ENCODE measurements at places on chromosomes 13 and 19. TPM values are rescaled to one million over a fixed set of nuclear protein-coding genes. Genes with fewer than 3 reads are reported as not detected.

Gene MEIS3
- not detected for total RNA-seq

Gene LHB
- not detected for total RNA-seq

Gene APLP1
- not detected for total RNA-seq

Gene LILRA5
- not detected for total RNA-seq

Gene ZNF813
- 2.4 TPM for total RNA-seq

Gene NPAS1
- total RNA-seq, result 1.5 TPM

Gene ATP4B
- not detected for total RNA-seq

Gene EFNA2
- not detected for total RNA-seq

Gene PSG6
- total RNA-seq, result 0.37 TPM

DNA sequence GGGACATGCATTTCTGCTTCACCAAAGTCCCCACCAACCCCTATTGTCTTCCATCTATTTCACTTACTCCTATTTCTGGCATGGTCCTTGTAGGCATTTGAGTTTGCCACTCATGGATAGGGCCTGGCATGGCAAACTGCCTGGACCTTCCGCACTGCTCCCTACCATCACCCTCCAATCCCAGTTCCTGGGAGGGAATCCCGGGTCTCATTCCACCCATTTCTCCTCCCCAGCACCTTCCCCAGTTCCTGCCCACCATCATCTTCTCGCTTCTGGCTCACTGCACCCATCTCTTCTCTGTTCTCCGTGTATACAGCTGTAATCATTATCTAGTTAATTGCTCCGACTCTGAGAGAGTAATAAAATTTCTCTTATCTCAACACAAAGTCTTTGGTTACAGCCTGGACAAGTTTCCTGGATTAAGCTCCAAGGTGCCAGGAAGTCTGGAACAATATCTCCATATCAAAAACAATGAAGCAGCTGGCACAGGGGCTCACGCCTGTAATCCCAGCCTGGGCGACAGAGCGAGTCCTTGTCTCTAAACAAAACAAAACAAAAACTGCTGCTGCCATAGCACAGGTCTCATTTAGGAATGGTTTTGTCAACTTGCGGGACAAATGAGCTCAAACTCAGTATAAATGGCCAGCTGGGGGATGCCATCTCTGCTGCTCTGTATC, 17.0 kb upstream of the COX7A1 start:
- peaks cover 4% of the 10 kb centered on the region for H3K4me1 ChIP-seq
- H3K36me3 ChIP-seq, result no peaks in the 10 kb centered on the region
- H3K27me3 ChIP-seq, result no peaks in the 10 kb centered on the region

- H3K4me3 ChIP-seq, result no peak overlapping the region
- DNase-seq, result no peak
- H3K27ac ChIP-seq, result no peak overlapping the region
- no peaks in the 10 kb centered on the region for H3K27me3 ChIP-seq
- no peaks in the 10 kb centered on the region for H3K36me3 ChIP-seq
Observed at GRCh38 chr19:34972163-34972705, 8.2 kb upstream of the ZNF792 start.

GRCh38 chr19:29529646-29530539, 4.1 kb downstream of the VSTM2B start:
- H3K4me3 ChIP-seq, result no peak overlapping the region
- H3K27ac ChIP-seq, result no peak overlapping the region
- peaks cover 8% of the 10 kb centered on the region for H3K27me3 ChIP-seq
- no peak for DNase-seq
- H3K4me1 ChIP-seq, result peaks cover 30% of the 10 kb centered on the region
- no peaks in the 10 kb centered on the region for H3K36me3 ChIP-seq

- no peaks in the 10 kb centered on the region for H3K36me3 ChIP-seq
- DNase-seq, result no peak
- no peaks in the 10 kb centered on the region for H3K27me3 ChIP-seq
- H3K27ac ChIP-seq, result no peak overlapping the region
- no peak overlapping the region for H3K4me3 ChIP-seq
Observed at GRCh38 chr19:41935760-41936415, 7.6 kb upstream of the ERFL start.

GRCh38 chr13:85755123-85755522, 44.1 kb downstream of the SLITRK6 start:
- H3K4me1 ChIP-seq, result no peaks in the 10 kb centered on the region
- DNase-seq, result no peak
- no peak overlapping the region for H3K4me3 ChIP-seq
- no peaks in the 10 kb centered on the region for H3K36me3 ChIP-seq

- H3K36me3 ChIP-seq, result peaks cover 87% of the 10 kb centered on the region
- H3K27me3 ChIP-seq, result no peaks in the 10 kb centered on the region
- peaks cover 10% of the 10 kb centered on the region for H3K4me1 ChIP-seq
- H3K4me3 ChIP-seq, result no peak overlapping the region
- no peak for DNase-seq
- H3K27ac ChIP-seq, result no peak overlapping the region
Observed at GRCh38 chr19:8476524-8476923, 25.9 kb downstream of the PRAM1 start.

GRCh38 chr19:15864824-15865223, 33.0 kb downstream of the CYP4F2 start:
- no peak overlapping the region for H3K4me3 ChIP-seq
- no peaks in the 10 kb centered on the region for H3K36me3 ChIP-seq
- H3K27ac ChIP-seq, result no peak overlapping the region
- H3K27me3 ChIP-seq, result no peaks in the 10 kb centered on the region
- no peaks in the 10 kb centered on the region for H3K4me1 ChIP-seq

DNA sequence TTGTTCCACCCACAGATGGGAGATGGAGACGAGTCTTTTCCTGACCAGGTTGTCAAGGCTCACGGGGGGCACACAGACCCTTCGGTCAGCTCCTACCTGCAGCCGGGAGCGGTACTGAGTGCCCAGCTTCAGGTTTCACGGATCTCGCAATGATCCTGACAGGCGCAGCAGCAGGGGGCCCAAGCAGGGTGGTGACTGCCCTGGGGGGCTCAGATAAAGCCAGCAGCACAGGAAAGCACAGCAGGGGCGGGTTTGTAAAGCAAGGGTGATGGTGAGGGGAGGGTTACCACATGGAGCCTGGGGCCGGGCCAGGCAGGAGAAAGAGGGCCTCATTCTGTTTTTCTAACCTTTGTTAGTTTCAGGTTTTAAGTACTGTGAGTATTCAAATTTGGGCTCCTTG, 41.7 kb upstream of the ATP11A start:
- H3K36me3 ChIP-seq, result no peaks in the 10 kb centered on the region
- H3K4me3 ChIP-seq, result no peak overlapping the region
- no peaks in the 10 kb centered on the region for H3K27me3 ChIP-seq
- H3K4me1 ChIP-seq, result no peaks in the 10 kb centered on the region
- DNase-seq, result no peak

GRCh38 chr13:42086582-42086981, 38.1 kb downstream of the DGKH start:
- no peaks in the 10 kb centered on the region for H3K36me3 ChIP-seq
- no peaks in the 10 kb centered on the region for H3K27me3 ChIP-seq
- H3K4me1 ChIP-seq, result no peaks in the 10 kb centered on the region
- no peak overlapping the region for H3K4me3 ChIP-seq

DNA sequence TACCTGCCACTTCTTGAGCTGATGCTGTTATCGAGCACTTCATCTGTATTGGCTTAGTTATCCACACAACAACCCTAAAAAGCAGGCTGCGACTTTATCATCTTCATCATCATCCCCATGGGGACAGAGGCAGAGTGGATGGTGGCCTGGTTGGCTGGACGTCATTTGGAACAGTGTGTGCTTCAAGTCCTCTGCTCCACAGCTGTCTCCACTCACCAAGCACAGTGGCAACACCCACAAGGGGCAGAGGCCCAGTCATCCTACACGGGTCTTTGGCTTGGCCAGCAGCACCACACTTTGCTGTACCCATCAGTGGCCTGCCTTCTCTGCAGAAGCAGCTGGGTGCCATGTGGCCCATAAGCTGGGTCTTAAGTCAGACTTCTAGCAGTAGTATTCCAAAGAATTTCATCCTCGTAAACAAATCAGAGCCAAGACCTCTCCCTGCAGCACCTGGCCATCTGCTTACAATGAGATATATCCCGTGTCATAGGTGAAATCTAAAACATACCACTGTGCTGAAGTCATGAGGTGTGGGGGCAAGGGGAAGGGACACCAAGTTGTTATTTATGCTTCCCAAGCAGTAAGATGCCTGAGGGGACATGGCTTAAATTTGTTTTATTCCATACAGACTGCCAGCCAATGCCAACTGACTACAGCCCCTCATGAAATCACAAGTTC, 47.9 kb upstream of the EPHX3 start:
- peaks cover 10% of the 10 kb centered on the region for H3K36me3 ChIP-seq
- H3K4me3 ChIP-seq, result no peak overlapping the region
- peaks cover 80% of the 10 kb centered on the region for H3K4me1 ChIP-seq
- no peaks in the 10 kb centered on the region for H3K27me3 ChIP-seq

DNA sequence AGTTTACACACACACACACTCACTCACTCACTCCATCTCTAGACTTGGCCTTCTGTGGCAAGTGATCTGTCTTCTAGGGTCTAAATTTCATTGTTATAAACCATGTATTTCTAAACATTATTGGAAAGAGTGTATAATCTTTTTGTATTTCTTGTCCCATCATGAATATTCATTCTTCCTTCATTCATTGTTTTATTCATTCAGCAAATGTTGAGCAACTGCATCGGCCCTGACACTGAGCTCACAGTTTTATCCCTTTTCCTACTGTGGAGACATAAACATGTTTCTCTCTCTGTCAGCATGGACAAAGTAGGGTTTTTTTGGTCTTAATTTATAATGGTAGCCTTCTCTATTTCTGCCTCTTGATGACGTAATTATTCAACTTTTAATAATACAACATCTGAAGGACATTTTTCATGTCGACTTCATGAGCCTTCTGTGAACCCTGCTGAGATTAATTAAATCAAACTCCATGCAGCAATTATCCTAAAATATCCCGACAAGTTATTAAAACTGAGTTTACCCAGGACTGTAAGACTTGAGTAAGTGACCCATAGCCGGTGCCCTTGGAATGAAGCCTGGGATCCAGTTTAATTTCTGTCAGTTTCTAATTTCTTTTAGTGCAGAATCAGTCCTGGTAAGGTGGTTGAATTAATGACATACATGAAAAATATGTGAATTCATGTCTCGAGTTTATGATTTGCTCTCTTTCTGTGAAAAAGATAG, 7.3 kb downstream of the SPATA13 start:
- H3K4me1 ChIP-seq, result no peaks in the 10 kb centered on the region
- no peaks in the 10 kb centered on the region for H3K27me3 ChIP-seq
- DNase-seq, result no peak
- H3K36me3 ChIP-seq, result peaks cover 4% of the 10 kb centered on the region
- H3K4me3 ChIP-seq, result no peak overlapping the region
- no peak overlapping the region for H3K27ac ChIP-seq

- DNase-seq, result no peak
- no peak overlapping the region for H3K27ac ChIP-seq
- no peaks in the 10 kb centered on the region for H3K4me1 ChIP-seq
- H3K36me3 ChIP-seq, result no peaks in the 10 kb centered on the region
- no peaks in the 10 kb centered on the region for H3K27me3 ChIP-seq
Observed at GRCh38 chr13:64420181-64420580, 2810.0 kb downstream of the PCDH9 start.

- H3K4me3 ChIP-seq, result no peak overlapping the region
- no peaks in the 10 kb centered on the region for H3K4me1 ChIP-seq
- no peaks in the 10 kb centered on the region for H3K27me3 ChIP-seq
- no peaks in the 10 kb centered on the region for H3K36me3 ChIP-seq
- H3K27ac ChIP-seq, result no peak overlapping the region
- DNase-seq, result no peak
Observed at GRCh38 chr19:3464587-3465235, 15.6 kb downstream of the SMIM24 start.

GRCh38 chr19:17605761-17606589, 50.5 kb downstream of the COLGALT1 start:
- no peak overlapping the region for H3K4me3 ChIP-seq
- H3K27ac ChIP-seq, result no peak overlapping the region
- no peaks in the 10 kb centered on the region for H3K36me3 ChIP-seq
- H3K4me1 ChIP-seq, result peaks cover 13% of the 10 kb centered on the region
- H3K27me3 ChIP-seq, result peaks cover 9% of the 10 kb centered on the region

DNA sequence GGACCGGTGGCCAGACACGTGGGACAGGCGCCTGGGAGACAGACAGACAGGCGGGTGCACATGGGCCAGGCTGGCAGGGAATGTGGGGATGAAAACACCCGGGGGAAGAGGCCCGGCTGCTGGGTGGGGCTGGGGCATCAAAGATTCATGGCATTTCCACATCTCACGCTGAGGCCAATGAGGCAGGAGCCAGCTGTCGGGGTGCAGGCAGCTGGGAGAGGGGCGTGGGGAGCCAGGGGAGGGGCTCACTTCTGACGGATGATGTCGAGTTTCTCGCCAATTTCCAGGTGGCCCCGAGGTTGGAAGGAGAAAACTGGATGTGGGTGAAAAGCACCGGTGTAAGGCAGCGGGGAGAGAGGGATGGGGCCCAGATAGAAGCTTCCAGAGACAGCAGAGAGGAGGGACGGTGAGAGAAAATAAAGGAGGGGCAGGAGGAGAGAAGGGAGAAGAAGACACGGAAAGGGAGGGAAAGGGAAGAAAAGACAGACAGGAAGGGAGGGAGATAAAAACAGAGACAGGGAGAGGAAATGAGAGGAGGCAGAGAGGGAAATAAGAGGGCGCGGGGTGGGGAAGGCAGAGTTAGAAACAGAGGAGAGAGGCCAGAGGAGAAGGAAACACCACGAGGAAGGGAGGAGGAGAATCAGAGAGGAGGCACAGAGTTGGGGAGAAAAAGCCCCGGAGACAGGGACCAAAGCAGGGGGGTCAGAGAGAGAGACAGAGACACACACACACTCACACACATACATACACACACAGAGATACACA, 8.0 kb upstream of the CCER2 start:
- no peaks in the 10 kb centered on the region for H3K4me1 ChIP-seq
- H3K27me3 ChIP-seq, result no peaks in the 10 kb centered on the region
- DNase-seq, result no peak
- no peak overlapping the region for H3K27ac ChIP-seq

DNA sequence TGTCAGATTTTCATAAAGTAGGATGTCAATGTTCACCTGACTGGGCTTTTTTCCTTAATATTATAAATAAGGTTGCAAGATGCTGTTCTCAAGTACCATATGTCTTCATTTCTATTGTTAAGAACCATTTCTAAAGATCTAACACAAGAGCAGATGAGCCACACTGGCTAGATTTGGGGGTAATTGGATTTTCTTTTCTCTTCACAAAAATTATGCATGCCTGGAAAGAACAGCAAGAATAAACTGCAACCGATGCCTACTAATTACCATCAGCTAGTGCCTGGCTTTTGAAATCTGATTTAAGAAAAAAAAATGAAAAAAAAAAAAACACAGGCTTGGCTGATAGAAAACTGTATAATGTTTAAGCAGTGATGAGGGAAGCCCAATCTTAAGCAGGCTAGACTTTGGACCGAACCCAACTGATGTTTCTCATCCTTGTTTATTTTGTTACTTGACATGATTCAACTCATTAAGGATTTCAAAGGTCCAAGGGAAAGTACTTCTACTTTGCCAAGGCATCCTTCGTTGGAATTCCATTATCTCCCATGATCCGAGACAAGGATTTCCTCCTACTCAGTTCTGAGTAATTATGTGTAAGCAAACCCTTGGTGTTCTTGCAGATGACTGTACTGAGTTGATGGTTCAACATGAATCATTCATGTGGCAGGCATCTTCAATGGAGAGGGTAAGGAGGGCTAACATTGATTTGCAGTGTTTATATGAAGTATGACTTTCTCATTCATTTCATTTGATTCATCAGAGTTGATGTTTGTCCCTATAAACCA, 300.5 kb downstream of the SPRY2 start:
- no peaks in the 10 kb centered on the region for H3K4me1 ChIP-seq
- no peak overlapping the region for H3K4me3 ChIP-seq
- no peaks in the 10 kb centered on the region for H3K27me3 ChIP-seq
- H3K36me3 ChIP-seq, result no peaks in the 10 kb centered on the region
- DNase-seq, result no peak

All from CD4-positive, CD25-positive, alpha-beta regulatory T cell (primary cell).